Fibroblast of skin of right biceps (primary cell): ENCODE measurements at places on chromosomes 3 and 15.

DNA sequence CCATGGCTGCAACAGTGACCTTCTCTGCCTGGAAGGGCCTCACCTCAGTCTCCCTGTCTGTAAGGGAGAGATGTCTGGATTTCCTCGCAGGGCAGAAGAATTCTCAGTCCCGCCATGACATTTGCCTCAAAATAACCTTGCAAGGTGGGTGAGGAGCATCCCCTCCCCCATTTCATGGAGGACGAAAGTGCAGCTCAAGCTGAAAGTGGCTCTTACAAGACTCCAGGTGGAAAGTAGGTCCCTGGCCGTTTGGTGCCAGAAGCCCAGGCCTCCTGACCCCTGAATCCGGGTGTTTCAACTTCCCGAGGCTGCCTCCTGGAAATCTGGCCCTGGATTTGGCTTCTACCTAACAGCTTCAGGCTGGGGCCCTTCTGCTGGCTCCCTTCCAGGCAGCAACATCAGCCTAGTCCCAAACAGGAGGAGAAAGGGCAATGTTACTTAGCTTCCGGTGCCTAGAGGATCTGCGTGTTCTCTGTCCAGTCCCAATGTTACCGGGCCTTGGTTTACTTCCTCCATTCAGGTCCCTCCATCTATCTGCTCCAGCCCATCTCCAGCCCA is 769 bp upstream of the CSPG4 start:
- DNase-seq: peak; percentile 67

DNA sequence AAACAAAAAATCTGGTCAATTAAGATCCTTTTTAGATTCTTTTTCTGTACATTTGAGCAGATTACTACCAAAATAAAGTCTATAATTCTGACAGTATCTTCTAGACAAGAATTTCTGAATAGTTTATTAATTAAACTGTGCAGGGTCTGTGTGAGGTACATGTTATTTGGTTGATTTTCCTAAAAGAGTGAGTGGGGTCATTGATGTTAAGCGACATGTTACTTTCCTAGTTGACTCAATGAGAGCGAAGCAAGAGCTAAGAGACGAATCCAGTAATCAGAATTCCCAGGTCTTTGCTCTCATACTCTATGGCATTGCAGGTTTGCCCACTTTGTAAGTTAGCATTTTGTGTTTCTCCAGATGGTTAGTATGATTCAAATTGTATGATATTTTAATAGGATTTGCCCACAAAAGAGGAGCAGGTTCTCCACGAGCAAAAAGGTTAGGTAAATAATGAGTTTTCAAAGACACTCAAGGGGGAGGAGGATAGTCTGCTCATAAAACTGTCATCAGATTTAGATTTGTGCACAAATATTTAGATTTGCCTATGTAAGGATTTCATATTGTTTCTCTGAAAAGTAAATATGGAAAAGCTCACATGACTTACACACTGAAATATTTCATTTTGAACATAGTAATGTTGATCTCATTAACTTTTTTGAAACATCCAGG is 217.2 kb upstream of the CGNL1 start:
- DNase-seq: peak; percentile 35

- peak; percentile 56 for DNase-seq
Observed at GRCh38 chr3:172315401-172316091, 132.7 kb downstream of the GHSR start.

DNA sequence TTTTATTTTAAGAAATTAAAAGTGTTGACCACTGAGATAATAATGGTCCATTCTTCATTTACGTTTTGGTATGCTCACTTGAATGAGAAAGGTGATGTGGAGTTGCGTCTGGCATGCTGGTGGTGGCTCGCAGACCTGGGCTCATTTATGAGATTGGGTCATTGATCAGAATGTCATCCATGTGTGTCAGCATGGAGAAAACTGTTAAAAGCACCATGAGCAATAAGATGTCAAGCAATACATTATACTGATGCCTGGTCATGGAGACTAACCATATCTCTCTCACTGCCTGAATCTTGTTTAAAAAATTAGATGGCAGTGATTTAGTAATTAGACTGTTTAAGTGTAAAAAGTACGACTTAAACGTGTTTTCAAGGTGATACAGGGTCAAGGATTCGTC is 503.4 kb upstream of the SEMA6D start:
- no peak for DNase-seq

DNA sequence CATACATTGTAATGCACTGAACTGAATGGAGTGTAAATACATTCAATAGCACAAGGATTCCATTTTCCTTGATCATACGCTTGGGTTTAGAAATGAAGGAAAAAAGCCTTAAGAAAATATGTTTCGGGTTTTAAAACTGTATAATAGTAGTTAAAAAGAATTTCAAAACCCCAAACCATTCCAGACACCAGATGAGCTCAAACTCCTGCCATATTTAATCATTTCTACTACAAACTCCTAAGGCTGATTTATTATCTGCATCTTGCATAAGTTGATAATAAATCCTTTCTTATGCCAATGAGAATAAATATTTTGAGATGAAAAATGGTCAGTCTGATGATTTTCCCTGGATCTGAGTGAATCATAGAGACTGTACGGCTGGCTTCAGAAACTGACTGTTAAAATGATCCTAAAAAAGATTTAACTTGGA is 51.0 kb downstream of the NR1D2 start:
- DNase-seq: peak; percentile 77

GRCh38 chr3:162699291-162699690 is 1202.7 kb downstream of the OTOL1 start:
- DNase-seq: no peak

DNA sequence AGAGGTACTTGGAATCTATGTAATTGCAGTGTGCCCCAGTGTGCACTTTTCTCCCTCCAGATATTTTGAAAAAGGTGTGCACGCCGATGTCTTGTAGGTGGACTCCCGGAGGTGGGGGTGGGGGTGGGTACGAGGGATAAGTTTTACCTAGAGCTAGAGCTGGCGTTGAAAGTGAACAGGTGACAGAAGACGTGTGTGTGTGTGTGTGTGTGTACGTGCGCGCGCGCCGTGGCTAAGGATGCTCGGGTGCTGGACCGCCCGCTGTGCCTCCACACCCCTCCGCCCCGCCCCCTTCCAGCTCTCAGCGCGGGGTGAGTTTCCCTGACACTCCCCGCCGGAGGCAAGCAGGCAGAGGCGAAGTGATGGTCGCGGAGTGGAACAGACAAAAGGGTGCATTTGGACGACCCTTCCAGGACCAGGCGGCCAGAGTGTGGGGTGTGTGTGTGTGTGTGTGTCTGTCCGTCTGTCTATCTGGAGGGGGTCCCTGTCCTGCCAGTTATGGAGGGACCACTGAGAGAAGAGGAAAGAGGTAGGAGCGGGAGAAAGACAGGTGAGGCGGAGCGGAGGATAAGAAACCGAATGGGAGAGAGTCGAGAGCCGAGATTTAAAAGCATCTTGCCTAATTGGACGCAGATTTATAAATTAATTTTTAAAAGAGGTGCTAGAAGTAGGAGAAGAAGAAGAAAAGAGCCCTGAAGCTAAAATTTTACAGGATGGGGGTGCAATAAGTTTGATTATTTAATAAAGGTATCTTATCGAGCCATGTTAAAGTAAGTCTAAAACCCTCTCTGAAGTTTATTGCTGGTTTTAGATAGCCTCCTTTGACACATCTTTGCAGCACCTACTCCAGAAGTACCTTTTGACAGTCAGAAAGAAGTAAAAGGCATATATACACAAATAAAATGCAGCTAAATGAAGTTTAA is 335.8 kb upstream of the THRB start:
- DNase-seq: peak; percentile 3

- DNase-seq: no peak
Observed at GRCh38 chr15:53196242-53196641, 406.1 kb upstream of the ONECUT1 start.

DNA sequence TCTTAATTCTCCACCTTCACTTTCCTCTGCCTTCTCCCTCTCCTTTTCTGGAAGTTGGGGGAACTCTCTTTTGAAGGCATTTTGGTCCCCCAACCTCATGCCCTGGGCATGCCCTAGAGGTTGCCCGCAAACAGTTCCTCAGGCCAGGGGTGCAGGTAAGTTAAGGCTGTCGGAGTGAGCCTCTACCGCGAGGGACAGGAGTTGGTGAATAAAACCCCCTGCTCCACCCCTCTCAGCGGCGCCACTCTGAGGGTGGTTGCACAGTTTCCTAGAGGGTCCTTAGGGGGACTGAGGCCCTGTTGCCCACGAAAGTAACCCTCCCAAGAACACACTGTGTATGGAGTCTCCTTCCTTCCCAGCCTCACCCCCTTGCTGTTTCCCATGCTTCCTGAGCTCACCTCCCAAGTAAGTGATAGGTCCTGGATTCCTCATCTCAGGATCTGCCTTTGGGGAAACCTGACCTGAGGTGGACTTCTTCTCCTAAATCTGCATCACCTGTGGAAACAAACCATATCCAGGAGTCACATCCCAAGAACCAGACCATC is 23.1 kb upstream of the THSD4 start:
- DNase-seq: no peak

GRCh38 chr3:143924522-143925285 is 46.9 kb upstream of the DIPK2A start:
- DNase-seq: no peak

DNA sequence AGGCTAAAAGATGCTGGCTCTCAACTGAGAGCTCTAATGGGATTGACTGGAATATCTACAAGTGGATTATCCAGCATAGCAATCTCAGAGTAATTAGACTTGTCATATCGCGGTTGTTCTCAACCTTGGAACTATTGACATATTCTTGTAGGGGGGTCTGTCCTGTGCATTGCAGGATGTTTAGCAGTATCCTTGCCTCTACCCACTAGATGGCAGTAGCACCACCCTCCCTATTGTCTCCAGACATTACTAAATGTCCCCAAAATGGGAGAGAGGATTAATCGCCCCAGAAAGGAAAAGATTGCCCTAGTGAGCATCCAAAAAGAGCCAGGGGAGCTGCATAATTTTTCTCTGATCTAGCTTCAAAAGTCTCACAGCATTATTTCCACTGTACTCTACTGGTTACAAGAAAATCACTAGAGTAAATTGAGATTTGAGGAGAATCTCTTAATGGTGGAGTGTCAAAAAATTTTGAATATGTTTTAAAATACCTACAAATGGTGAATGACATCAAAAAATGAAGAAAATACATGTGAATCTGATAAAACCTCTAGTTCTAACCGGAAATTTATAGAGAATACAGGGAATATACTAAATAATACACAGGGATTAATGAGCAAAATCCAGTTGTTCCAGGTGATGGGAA is 388.2 kb upstream of the AGTR1 start:
- peak; percentile 64 for DNase-seq

- DNase-seq: no peak
Observed at GRCh38 chr3:149832086-149832485, 19.1 kb downstream of the RNF13 start.

GRCh38 chr3:170598091-170598502 is 12.2 kb upstream of the SLC7A14 start:
- no peak for DNase-seq

DNA sequence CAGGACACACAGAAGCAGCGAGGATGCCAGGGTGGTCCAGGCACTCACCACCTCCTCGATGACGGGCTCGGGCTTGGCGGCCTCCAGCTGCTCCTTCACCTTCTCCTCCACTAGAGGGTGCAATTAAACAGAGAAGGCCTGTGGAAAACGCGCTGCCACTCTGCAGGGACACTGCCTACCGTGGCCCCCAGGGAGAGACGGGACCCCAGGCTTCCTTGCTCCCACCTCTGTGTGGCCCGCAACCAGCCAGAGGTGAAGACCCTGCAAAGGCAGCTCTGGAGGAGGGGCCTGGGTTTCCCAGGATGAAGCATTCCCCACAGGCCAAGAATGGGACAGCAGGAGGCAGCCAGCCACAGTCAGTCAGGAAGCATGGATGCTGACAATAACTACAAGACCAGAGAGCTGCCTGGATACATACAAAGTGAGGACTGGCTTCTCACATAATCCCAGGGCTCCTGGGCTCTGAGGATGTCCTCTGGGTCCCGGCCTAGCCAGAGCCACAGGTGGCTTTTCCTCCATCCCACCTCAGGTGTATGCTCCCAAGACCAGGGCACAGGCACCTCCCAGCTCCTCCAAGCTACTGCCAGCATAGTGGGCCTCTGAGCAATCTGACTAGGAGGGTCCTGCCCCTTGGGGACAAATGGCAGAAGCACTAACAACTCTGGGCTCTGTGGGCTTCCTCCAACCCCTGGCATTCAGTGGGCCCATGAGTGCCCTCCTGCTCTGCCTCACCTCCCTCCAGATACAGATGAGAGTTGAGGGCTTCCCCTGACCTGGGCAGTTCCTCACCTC is 46.2 kb downstream of the PTH1R start:
- peak; percentile 35 for DNase-seq

DNA sequence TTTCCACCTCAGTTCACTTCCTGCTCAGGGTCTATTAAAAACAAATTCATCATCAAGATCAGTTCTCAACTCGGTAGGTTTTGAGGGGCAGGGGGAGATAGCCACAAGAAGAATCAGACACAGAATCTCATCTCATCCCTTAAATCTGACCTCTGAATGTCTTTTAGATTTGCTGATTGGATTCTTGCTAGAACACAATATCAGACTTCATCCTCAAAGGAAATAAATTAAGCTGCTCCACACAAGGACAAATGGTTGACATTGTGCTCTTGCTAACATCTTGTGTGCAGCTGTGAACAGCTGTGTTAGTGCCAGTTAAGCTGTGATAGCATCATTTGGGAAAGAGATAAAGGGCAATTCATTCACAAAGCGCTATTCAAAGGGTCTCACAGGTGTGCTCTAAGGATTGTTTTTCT is 184.0 kb upstream of the ADAMTS9 start:
- no peak for DNase-seq

GRCh38 chr15:64622410-64623260 is 152.8 kb downstream of the RBPMS2 start:
- DNase-seq: no peak

GRCh38 chr3:30749230-30749629 is 142.8 kb downstream of the TGFBR2 start:
- no peak for DNase-seq

DNA sequence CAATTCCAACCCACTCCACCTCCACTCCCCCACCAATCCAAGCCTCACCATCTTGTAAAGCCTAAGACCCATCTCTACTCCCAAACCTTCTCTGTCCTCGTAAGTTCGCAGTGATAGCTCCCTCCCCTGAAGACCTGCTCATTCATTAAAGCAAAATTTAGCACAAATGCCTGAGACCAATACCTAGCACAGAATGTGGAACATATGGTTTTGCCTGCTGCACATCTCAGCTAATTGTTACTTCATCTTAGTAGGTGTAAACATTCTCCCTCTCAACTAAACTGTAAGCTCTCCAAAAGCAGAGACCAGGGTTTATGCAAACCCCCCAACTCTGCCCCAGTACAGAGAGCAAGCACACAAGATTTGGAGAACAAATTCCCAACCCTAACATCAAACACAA is 20.5 kb downstream of the DCLK3 start:
- DNase-seq: no peak

- peak; percentile 42 for DNase-seq
Observed at GRCh38 chr3:187746442-187747281, 1.4 kb upstream of the BCL6 start.

- peak; percentile 65 for DNase-seq
Observed at GRCh38 chr15:92082006-92082843, 228.7 kb downstream of the SLCO3A1 start.
